Fibroblast of skin of left biceps (primary cell): ENCODE measurements at places on chromosomes 5 and 9.

DNA sequence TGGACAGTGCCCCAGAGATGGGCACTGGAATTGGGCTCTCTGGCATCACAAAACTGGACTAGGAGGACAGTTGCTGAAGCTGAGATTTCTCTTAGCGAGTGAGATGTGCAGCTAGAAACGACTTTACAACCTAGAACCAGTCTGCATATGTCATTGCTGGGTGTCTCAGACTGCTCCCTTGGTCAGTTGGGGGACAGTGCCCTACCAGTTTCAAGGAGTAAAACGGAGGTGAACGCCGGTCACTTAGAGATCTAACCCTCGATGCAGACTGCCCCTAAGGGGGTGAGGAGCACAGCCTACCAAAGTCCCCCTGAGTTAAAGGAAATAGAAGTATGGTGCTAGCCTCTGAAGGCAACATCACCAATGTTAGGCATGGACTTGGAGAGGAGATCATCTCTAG lies 704.4 kb upstream of the CDH9 start:
- no peak for DNase-seq

- DNase-seq: no peak
These were observed 5.1 kb upstream of the HK3 start for GRCh38 chr5:176904276-176904675.

DNA sequence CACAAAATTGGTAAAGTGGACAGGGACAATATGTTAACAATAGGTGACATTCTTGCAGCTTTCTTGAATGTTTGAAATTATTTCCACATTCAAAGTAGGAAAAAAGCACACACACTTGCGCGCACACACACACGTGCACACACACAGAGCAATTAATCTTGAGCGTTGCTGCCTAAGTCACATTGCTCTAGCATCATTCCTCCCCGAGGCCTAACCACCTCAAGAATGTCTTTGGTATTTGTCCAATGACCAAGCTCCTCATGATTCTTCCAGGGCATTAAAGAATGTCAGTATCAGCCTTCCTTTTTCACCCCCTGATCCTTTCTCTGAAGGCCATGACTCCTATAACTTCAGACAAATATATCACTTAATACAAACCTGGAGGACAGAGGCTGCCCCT lies 198.1 kb downstream of the NPR3 start:
- peak; percentile 57 for DNase-seq

DNA sequence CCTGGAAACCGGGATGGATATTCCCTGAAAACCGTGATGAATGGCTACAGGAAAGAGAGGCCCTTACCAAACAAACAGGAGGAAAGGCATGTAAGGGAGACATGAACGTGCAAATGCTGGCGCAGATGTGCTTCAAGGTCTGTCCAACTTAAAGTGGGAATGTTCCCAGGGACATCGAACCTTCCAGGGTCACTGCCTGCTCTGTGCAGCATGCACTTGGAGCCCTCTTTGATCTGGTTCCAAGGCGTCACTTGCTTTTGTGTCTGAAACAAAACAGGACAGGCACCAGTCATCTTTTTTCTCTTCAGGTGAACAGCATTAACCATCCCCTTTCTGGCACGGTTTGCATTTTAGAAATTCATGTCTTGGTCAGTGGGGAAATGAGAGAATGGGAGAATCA lies 479.4 kb downstream of the RASEF start:
- DNase-seq: no peak

DNA sequence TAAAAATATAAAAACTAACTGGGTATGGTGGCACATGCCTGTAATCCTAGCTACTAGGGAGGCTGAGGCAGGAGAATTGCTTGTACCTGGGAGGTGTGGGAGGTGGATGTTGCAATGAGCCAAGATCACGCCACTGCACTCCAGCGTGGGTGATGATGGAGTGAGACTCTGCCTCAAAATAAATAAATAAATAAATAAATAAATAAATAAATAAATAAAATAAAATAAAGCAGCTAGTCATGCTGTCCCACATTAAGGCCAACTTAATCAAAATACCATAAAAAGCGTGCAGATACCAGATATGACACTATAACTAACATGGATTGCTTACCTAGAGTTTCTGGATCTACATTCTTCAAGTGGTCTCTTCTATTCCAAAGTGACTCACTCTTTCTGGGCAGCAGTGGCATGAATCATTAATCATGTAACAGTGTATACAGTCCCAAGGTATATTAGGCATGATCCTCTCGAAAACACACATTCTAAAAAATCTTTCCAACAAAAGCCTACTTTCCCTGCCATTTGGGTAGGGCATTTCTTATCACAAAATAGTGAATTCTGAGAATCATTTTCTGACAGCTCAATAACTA lies 187.1 kb downstream of the ELAVL2 start:
- DNase-seq: no peak

GRCh38 chr5:43604699-43605098 lies 1.7 kb downstream of the NNT start:
- no peak for DNase-seq
